ENCODE measurements at places on chromosomes 16 and 17.

DNA sequence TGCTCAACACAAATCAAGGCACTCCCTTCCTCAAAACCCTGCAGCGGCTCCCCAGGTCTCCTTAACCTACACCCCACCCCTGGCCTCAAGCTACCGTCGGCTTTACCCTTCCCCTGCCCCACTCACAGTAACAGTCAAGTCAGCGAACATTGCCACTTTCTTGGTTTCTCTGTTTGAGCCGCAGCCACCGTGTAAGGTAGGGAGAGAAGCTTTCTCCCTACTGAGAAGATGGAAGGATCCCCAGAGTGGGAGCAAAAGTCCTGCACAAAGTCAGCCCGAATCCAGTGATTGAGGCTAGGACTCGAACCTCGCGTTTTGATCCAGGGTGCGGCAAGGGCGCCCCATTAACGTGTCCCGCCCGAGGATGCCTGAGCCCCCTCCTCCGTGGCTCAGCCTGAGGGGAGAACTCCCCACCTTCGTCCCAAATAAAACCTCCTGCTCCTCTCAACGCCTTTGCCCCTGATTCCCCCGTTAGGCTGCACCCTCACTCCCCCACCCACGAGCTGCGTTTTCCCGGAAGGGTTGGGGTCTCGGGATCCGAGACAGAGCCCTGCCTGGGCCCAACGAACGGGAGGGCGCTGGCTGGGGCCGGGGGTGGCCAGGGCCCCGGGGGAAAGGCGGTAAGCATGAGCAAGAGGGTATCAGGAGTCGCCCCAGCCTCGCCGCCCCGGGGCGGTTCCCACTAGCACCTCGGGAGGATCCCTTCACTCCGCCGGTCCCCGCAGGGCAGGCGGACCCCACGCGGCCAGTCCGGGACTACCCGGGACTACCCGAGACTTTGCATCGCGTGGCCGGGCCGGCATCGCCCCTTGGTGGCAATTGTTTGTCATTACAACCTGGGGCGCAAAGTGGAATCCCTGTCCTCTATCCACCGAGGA lies 9.9 kb upstream of the NAGS start:
- peak; percentile 50 for DNase-seq

GRCh38 chr17:81397314-81398175 lies 2.3 kb downstream of the BAHCC1 start:
- DNase-seq, result no peak

- no peak for DNase-seq
These were observed 67.1 kb downstream of the SSH2 start for GRCh38 chr17:29862951-29863350.

GRCh38 chr16:51407199-51407598 lies 256.1 kb upstream of the SALL1 start:
- DNase-seq, result no peak

- DNase-seq, result no peak
These were observed 511.8 kb upstream of the WSB1 start for GRCh38 chr17:26782153-26782552.

DNA sequence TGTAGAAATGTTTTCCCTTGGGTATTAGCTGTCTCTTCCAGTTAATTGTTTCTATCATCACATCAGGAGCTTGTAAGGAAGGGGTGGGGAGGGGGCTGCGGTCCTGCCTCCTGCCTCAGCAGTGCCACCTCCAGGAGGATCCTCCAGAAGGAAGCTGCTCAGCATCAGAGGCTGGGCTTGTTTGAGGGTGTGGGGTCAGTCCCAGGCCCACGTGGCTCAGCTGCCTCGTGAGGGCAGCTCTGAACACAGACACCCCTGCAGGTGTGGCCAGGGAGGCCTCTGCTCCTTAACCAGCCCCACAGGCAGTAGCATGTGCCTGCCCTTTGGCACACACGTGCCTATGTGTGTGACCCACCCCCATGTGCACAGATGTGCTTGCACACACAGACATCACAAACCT lies 46.3 kb downstream of the MRM1 start:
- no peak for DNase-seq

GRCh38 chr17:36768394-36768793 lies 167.0 kb downstream of the MRM1 start:
- no peak for DNase-seq

DNA sequence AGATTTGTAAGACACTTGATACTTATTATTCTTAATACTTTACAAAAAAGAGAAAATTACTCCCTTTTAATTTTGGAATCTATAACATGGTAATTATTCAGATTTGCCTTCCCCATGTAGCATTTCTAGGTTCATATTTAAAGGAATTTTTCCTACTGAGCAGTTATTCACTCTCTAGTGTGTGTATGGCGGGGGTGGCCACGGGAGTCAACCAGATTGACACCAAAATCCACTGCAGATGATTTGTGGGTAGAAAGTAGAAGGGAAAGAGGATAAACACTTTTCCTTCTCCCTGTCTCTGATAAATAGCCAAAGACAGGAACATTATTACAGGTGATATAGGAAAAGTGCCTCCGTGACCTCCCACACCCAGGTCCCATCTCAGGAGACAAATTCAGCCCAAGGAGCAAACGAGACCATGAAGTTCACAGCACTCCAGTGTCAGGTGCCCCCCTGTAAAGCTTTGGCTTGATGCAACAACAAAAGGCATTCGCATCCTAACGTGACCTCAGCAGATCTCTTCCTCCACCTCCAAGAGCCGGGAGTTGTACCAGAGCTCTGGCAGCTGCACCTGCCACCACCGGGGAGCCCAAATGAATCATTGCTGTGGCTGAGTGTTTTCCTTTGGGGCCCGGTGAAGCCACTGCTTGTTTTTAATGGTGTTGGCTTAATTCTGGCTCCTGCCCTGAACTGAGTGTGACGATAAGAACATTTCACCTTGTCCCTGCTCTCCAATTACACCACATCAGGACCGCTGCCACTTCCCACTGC lies 92.7 kb upstream of the NOL11 start:
- no peak for DNase-seq

GRCh38 chr17:40317345-40317873 lies 8.4 kb downstream of the RARA start:
- no peak for DNase-seq

- DNase-seq, result no peak
These were observed 234.5 kb downstream of the C16orf78 start for GRCh38 chr16:49608098-49608497.

DNA sequence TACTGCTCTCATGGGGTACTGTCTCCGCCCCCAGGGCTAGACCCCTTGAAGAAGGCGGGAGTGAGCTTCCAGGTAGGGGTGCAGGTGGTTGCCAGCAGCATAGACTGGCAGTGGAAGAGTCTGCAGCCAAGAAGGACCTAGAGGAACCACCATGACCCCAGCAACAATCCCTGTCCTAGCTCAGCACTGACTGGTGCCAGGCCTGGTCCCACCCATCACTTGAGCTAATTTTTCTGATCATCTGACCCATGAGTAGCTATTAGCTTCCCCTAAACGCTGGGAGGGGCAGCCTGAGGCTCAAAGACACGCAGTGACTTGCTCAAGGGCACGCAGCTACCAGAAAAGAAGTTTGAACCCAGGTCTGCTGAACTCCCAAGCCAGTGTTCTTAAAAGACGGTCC lies 945 bp downstream of the PRM3 start:
- no peak for DNase-seq

DNA sequence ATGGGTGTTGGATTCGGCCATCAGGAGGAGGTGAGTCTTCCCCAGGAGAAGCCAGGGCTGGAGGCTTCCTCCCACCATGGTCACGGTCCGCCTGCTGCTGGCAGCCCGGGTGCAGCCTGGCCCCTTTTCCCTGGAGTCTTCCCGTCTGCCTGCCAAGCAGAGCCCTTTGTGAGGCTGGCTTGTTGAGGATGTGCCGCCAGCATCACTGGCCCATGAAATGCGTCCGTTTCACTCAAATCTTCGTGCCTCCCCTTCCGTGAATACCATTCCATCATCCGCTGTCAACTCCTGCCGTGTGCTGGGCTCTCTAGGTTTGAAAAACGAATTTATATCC lies 9.6 kb downstream of the VPS4A start:
- DNase-seq, result no peak

DNA sequence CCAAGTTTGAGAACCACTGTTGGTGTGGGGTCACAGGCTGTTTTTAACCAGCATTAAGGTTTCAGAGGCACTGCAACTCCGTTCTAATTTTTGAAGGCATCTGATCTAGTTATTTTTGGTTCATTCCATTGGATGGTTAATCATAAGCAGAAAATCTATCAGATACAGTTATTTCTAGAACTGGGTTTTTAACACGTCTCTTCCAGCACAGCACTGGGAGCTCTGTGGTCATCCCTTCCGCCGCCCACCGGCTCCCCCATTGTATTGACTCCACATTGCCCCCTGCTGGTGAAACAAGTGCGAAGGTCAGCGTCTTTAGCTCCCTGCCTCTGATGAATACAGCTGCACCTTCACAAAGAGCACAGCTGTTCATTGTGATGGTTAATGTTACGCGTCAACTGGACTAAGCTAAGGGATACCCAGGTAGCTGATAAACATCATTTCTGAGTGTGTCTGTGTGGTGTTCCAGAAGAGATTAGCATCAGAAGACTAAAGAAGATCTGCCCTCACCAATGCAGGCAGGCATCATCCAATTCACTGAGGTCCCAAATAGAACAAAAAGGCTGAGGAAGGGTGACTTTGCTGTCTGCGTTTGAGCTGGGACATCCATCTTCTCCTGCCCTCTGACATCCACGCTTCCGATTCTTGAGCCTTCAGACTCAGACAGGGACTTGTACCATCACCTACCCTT lies 8.5 kb downstream of the CCL18 start:
- peak; percentile 60 for DNase-seq

- peak; percentile 76 for DNase-seq
These were observed 155.7 kb downstream of the SOCS1 start for GRCh38 chr16:11100239-11100750.

- no peak for DNase-seq
These were observed 4.4 kb downstream of the ESRP2 start for GRCh38 chr16:68231384-68232136.
